ENCODE measurements at places on chromosomes 16 and 17.
A peak's percentile ranks its signal among the peaks of the same experiment; 100 is the strongest.

DNA sequence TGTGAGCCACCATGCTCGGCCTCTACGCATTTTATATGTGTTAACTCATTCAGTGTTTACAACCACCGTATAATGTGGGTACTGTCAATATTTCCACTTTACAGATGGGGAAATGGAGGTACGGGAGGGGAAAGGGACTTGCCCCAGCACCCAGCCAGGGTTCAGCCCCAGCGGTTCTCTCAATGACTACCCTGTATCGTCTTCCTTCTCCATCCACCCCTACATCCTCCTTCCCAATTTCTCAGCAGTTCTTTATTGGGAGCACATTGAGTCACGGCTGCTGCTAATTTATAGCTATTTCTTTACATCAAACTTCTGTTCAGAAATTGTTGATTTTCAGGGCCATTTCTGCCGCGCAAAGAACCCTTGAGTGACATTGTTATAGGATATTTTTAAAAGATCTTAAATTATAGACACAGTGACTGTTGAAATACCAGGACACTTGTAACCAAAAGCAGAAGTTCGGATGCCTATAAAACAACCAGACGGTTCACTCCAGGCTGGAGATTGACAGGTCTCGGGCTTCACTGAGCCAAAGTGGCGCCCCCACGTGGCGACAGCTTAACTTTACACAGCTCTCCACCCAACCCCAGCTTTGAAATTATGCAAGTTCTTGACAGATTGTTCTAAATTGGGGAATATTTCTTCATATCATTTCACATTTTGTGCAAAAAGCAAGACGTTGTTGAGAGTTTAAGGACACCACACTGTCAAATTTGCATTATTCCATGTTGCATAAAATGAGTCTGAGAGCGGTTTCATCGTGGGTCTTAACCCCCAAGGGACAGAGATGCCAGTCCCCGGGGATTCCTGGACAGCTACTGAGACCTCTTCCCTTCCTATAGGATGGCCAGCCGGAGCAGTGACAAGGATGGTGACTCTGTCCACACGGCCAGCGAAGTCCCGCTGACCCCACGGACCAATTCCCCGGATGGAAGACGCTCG is 11.8 kb downstream of the SYT17 start:
- peak; percentile 70 for DNase-seq

DNA sequence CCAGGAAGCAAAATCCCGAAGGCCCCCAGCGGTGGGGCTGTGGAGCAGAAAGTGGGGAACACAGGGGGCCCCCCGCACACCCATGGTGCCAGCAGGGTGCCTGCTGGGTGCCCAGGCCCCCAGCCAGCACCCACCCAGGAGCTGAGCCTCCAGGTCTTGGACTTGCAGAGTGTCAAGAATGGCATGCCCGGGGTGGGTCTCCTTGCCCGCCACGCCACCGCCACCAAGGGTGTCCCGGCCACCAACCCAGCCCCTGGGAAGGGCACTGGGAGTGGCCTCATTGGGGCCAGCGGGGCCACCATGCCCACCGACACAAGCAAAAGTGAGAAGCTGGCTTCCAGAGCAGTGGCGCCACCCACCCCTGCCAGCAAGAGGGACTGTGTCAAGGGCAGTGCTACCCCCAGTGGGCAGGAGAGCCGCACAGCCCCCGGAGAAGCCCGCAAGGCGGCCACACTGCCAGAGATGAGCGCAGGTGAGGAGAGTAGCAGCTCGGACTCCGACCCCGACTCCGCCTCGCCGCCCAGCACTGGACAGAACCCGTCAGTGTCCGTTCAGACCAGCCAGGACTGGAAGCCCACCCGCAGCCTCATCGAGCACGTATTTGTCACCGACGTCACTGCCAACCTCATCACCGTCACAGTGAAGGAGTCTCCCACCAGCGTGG is 6.5 kb downstream of the CBX2 start:
- DNase-seq, result no peak

DNA sequence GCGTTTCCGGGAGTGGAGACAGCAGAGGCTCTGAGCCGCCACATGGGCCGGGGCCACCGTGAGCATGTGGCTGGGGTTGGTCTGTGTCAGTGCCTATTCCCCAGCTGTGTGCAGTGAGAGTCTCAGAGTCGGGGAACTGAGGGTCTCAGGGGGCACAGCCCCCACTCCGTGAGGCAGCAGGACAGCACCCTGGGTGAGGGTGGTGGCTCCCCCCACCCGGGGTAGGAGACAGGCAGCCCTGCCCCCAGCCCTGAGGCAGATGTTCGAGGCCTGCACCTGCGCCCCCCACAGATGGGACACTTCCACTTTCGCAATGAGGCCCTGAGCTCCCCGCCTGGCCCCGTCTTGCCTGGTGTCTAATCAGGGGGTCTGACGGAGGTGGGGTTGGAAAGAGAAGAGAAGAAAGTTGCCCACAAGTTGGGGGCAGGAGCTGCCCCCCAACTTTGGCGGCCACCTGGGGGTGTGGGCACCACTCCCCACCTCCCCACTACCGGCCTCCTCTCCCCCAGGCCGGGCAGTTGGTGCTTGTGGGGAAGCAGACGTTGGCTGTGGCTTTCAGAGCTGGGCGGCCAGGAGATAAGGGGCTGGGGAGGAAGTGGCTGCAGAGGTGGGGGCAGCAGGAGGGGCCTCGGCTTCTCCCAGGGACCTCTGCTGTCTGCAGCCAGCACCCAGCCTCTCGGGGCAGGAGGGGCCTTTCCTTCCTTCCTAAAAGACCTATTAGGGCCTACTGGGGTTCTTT is 1.8 kb upstream of the CBFA2T3 start:
- peak; percentile 86 for DNase-seq

- no peak for DNase-seq
These were observed 593.1 kb upstream of the CDH5 start for GRCh38 chr16:65773301-65773874.

- peak; percentile 20 for DNase-seq
These were observed 45.2 kb upstream of the STAC2 start for GRCh38 chr17:39270923-39271322.
